ENCODE measurements at places on chromosomes 5 and 9. TPM values are rescaled to one million over a fixed set of nuclear protein-coding genes. Genes with fewer than 3 reads are reported as not detected.

TMEM174 gene
- total RNA-seq = not detected

DNA sequence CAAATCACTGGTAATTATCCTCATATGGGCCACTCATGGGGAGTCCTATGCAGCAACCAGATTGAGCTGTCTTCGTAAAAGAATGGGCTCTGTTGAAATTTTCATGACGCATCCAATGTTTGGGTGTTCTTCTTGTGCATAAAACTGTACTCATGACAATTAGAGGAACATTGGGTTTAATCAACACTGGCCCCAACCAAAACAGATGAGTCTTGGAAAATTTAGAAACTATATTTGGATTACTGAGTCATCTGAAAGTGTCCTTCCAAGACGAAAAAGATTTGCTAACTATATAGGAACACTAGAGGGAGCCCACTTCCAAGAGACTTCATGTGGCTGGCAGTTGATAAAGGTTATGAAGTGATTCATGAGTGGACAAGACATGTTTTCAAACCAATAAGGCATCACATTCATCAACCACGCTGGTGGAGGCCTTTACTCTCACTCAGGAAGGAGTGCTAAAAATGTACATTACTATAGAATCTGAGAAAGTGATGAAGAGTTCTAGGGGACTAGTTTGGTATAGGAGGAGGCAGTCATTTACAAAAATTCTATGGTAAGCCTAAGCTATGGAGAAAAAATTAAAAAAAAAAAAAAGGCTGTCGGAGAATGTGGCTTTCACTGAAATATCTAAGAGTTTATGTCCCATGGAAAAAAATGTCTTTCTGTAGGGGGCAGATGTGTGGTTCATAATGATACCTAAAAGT lies 313.5 kb downstream of the PRDM9 start:
- H3K27me3 ChIP-seq = no peaks in the 10 kb centered on the region
- H3K4me3 ChIP-seq = no peak overlapping the region
- no peaks in the 10 kb centered on the region for H3K4me1 ChIP-seq
- H3K27ac ChIP-seq = no peak overlapping the region

- peaks cover 19% of the 10 kb centered on the region for H3K36me3 ChIP-seq
- peaks cover 98% of the 10 kb centered on the region for H3K4me1 ChIP-seq
- H3K27me3 ChIP-seq = no peaks in the 10 kb centered on the region
- H3K4me3 ChIP-seq = peak overlapping the region; percentile 65
- DNase-seq = peak; percentile 97
- peak overlapping the region; percentile 100 for H3K27ac ChIP-seq
These were observed 125.1 kb downstream of the C9orf50 start for GRCh38 chr9:129495620-129496472.

- no peak for DNase-seq
- H3K4me1 ChIP-seq = peaks cover 7% of the 10 kb centered on the region
- peaks cover 21% of the 10 kb centered on the region for H3K36me3 ChIP-seq
- H3K27ac ChIP-seq = no peak overlapping the region
- H3K4me3 ChIP-seq = no peak overlapping the region
These were observed 29.5 kb downstream of the CAAP1 start for GRCh38 chr9:26863074-26863473.

PDCD1LG2 gene
- total RNA-seq = 2.7 TPM

SNAPC3 gene
- total RNA-seq = 34.9 TPM

GRCh38 chr9:21995666-21996398 lies 1.2 kb downstream of the CDKN2B-AS1 start:
- no peak for DNase-seq
- H3K36me3 ChIP-seq = no peaks in the 10 kb centered on the region
- peaks cover 17% of the 10 kb centered on the region for H3K4me1 ChIP-seq
- peak overlapping the region; percentile 68 for H3K4me3 ChIP-seq
- no peaks in the 10 kb centered on the region for H3K27me3 ChIP-seq
- H3K27ac ChIP-seq = peak overlapping the region; percentile 64

DNA sequence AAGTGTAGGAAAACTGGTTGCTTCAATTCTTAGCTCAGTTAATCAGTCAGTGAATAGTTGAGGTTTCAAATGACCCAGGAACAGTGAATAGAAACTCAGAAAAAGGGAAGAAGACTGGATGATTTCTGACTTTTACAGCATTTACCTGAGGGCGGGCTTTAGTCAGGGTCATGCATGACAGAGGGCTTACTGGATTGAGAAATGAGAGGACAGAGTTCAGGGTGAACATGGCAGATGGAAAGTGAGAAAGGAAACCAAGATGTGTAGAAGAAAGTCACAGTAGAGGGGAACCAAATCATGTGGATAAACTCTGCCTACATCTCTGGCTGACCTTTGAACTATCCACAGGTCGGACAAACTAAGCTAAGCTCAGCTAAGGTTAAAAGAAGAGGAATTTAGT lies 596.0 kb downstream of the SEMA5A start:
- no peak overlapping the region for H3K4me3 ChIP-seq
- no peak for DNase-seq
- no peaks in the 10 kb centered on the region for H3K27me3 ChIP-seq

SLC36A3 gene
- not detected for total RNA-seq

SLC4A9 gene
- not detected for total RNA-seq

GRCh38 chr9:34384368-34385165 lies 7.9 kb upstream of the MYORG start:
- no peaks in the 10 kb centered on the region for H3K27me3 ChIP-seq
- H3K36me3 ChIP-seq = no peaks in the 10 kb centered on the region

DNA sequence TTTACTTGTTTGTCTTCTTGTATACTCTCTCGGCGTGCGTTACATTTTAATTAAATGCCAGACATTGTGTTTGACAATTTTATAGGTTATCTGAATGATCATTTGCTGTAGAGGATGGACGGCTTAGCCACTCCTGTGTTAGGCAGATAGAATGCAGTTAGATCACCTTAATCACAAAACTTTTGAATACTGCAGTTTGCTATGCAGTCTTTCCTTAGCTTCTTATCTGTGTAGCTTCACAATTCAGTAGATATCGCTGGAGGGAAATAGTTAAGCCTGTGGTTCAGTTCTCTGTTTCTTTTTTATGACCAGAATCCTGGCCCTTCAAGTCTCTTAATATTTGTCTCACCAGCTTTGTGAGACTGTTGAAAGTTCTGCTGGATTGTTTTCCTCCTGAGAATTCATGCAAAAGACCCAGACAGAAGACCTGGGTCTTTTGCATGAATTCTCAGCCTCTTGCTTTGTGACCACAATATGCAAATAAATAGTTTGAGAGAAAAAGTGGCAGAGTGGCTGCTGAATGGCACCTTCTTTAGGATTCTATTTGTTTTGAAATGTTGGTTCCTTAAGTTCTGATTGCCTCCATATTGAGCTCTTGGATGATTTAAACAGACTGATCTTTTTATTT lies 40.2 kb downstream of the RASA1 start:
- no peaks in the 10 kb centered on the region for H3K4me1 ChIP-seq
- H3K27me3 ChIP-seq = no peaks in the 10 kb centered on the region
- H3K4me3 ChIP-seq = no peak overlapping the region
- DNase-seq = no peak

WDR38 gene
- total RNA-seq = not detected

DNA sequence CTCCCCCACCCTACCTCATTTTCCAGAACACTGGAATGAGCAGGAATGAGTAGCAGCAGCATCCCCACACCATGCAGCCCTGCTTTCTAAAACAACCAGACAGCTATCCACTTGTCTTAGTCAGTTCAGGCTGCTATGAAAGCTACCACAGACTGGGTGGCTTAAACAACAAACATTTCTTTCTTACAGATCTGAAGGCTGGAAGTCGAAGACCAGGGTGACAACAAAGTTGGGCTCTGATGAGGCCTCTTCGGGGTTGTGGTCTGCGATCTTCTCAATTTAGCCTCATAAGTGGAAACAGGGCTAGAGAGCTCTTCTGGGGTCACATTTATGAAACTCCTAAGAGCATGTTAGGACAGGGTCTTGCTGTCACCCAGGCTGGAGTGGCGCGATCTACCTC lies 38.9 kb downstream of the LPAR1 start:
- H3K4me1 ChIP-seq = no peaks in the 10 kb centered on the region
- no peaks in the 10 kb centered on the region for H3K27me3 ChIP-seq
- peak overlapping the region; percentile 44 for H3K27ac ChIP-seq
- no peak for DNase-seq
- H3K36me3 ChIP-seq = no peaks in the 10 kb centered on the region

DNA sequence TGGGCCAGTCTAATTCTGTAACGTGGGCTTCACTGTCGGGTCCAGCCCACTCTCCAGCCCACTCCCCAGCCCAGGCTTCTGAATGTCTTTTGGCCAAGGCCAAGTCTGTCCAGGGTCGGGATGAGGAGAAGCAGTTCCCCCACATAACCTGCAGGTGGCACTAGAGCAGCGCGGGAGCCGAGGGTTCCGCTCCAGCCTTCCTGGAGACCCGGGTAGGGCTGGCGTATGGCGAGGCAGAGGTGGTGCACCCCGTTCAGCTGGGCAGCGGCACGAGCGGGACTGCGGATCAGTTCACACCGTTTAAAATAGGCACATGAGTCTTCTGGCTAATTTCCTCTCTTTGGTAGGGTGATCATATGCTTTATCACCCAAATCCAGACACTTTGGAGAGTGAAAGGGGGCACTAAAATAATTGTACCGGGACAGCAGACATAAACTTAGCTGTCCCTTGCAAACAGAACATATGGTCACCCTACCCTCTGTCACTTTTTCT lies 185.9 kb downstream of the MSX2 start:
- H3K27ac ChIP-seq = no peak overlapping the region
- peak overlapping the region; percentile 35 for H3K4me3 ChIP-seq
- H3K27me3 ChIP-seq = no peaks in the 10 kb centered on the region
- H3K4me1 ChIP-seq = peaks cover 4% of the 10 kb centered on the region
- no peaks in the 10 kb centered on the region for H3K36me3 ChIP-seq
- DNase-seq = no peak

GRCh38 chr5:3217771-3218495 lies 377.7 kb upstream of the IRX1 start:
- H3K27ac ChIP-seq = no peak overlapping the region
- DNase-seq = no peak
- no peak overlapping the region for H3K4me3 ChIP-seq
- H3K36me3 ChIP-seq = no peaks in the 10 kb centered on the region

GRCh38 chr5:179797741-179798140 lies 4.0 kb downstream of the LTC4S start:
- H3K27me3 ChIP-seq = no peaks in the 10 kb centered on the region
- no peak overlapping the region for H3K27ac ChIP-seq
- peaks cover 45% of the 10 kb centered on the region for H3K36me3 ChIP-seq
- DNase-seq = no peak

DNA sequence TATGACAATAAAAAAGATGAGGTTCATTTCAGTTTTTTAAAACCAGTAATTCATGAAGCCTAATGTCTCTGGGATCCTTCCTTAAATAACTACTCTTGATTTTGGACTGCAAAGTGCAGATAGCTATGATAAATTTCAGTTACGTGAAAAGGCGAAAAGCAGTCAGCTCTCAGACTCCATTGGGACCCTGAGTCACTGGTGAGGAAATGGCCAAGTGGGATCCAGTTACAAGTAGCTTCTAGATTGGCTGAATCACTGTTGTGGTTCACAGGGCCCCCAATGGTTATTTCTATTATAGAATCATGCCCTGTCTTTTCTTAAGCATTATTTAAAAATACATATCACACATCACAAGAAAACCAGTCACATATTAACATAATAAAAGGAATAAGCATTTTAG lies 31.1 kb upstream of the PPP3R2 start:
- H3K36me3 ChIP-seq = no peaks in the 10 kb centered on the region
- H3K27ac ChIP-seq = no peak overlapping the region
